ENCODE measurements at places on chromosomes 12 and 14.

- DNase-seq = no peak
Measured at GRCh38 chr14:22282417-22282816, 306.6 kb downstream of the DAD1 start.

GRCh38 chr14:104109731-104110361, 24.3 kb downstream of the ASPG start:
- no peak for DNase-seq

DNA sequence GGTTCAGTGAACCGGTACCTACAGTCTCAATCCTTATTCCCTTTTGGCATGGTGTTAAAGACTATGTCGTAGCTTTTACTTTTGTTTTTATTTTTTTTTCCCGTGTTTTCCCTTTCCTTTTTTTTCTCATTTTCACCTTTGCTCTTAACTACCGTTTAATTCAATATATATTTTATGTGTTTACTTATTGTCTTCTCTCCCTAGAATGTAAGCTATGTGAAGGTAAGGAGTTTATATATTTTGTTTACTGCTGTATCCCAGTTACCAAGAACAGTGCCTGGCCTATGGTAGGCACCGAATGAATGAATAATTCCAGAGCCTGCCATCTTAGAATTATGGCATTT, 261 bp upstream of the MLH3 start:
- DNase-seq = no peak

GRCh38 chr12:77477907-77478533, 352.7 kb upstream of the NAV3 start:
- no peak for DNase-seq

DNA sequence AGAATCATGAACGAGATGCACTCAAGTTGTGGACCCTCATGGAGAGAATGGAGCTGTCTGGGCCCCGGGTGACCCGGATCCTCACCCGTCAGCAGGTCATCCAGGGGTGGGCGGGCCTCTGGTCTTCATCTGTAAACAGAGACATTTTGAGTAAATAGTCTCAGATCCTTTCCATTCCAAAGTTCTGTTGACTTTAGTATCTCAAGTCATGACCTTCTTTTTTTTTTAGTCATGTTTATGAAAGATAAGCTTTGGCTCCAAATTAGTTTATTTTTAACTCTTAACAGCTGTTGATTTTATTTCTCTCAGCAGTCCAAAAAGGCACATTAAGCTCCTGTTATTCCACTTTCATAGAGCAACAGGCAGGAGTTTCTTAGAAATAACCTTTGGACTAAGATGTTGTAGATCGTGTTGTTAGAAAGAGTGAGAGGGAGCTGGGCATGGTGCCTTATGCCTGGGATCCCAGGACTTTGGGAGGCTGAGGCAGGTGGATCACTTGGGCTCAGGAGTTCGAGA, 48.9 kb upstream of the AMN start:
- DNase-seq = no peak

GRCh38 chr12:127731657-127732056, 535.3 kb upstream of the TMEM132C start:
- DNase-seq = no peak

DNA sequence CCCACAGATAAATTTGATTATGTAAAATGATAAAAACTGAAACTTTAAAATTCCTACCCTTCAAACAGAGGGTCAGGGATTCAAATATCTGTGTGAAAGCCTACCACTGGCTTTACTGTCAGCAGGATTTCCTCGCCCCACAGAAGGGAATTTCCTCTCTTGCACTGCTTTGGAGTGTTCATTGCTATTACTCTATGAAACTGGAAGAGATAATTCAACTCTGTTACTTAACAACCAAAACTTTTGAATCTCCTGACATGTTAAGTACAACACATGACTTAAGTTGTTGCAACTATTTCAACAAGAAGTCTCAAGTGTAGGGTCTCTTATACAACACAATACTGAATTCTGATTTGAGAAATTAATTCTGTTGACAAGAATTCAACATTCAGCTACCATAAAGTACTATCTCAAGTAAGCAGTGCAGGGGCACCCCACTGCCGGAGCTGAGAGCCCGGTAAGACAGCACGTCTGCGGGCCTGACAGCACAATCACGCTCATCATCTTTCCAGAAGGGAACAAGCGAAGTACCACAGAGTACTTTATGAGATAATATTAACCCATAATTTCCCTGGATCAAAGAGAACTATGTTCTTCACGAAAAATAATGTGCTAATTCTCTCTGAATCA, 22.9 kb downstream of the DICER1 start:
- DNase-seq = no peak

- DNase-seq = no peak
Measured at GRCh38 chr14:71460091-71460490, 472.1 kb upstream of the RGS6 start.

GRCh38 chr12:111488271-111488670, 82.5 kb downstream of the SH2B3 start:
- no peak for DNase-seq

- no peak for DNase-seq
Measured at GRCh38 chr14:21631084-21631483, 3.7 kb downstream of the OR10G2 start.

GRCh38 chr12:57188090-57188425, 28.5 kb upstream of the NXPH4 start:
- DNase-seq = no peak

- no peak for DNase-seq
Measured at GRCh38 chr14:76877871-76878270, 51.7 kb downstream of the LRRC74A start.

- DNase-seq = no peak
Measured at GRCh38 chr12:102118874-102119273, 1.0 kb downstream of the NUP37 start.

GRCh38 chr12:77821699-77822203, 8.9 kb upstream of the NAV3 start:
- no peak for DNase-seq

DNA sequence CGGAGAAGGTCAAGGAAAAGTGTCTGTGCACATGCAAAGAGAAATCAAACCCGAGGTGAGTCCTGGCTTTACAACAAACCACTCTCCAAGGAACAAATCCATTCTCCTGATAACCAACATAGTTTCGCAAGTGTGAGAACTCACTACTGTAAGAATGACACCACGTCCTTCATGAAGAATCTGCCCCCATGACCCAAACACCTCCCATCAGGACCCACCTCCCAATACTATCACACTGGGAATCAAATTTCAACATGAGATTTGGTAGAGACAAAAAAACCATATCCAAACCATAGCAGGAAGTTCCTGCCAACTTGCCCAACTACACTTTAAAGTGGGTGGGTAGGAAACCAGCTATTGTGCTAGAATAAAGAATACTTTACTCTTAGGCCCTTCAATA, 2.4 kb upstream of the ERC1 start:
- DNase-seq = no peak

GRCh38 chr14:89324501-89325298, 92.3 kb downstream of the FOXN3 start:
- no peak for DNase-seq

DNA sequence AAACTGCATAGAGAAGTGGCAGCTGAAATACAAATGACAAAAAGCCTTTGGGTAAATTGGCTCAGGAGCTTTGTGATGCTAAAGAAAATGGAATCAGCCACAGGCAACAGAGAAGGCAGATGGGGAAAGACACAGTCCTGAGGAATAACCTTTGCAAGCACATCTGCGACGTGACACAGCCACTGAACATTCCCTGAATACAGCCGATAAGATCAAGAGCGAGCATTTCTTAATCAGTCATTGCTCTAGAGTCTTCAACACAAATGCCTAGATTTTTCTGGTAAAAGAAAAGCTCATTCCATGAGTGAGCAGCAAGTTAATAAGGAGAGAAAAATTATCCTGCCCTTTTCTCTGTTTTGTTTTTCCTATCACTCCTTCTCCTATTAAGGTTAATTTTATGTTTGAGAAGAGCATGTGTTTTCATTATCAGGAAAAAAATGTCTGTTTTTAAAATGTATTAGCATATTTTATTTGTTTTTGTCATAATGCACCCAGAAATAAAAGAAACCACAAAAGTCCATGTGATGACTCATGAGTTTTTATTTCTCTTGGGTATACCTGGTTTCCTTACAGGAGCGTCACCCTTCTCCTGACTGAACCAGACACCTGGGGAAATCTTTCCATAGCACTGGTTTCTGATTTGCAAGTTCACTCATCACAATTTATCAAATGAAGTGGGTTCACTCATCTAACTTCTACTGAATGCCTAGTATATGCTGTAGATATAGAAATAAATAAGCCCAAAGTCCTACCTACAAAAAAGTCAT, 45.4 kb upstream of the PCED1B start:
- DNase-seq = no peak

GRCh38 chr12:50981319-50982239, 29.2 kb downstream of the HIGD1C start:
- DNase-seq = no peak

DNA sequence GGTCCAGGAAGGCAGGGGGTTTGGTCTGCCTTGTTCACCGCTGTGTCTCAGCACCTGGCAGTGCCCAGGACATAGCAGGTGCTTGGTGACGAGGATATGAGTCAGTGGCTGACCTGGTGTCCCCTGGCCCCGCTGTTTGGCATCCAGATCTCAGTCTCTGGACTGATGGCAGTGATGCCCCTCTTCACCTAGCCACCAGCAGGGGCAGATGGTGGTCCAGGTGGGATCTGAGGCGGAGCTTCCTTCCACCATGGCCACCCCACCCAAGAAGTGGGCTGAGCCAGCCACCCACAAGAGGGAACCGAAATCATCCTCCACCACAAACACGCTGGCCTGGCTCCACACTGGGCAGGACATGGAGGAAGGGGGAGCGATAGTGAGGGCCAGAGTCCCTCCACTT, 16.1 kb upstream of the SH2B3 start:
- no peak for DNase-seq

DNA sequence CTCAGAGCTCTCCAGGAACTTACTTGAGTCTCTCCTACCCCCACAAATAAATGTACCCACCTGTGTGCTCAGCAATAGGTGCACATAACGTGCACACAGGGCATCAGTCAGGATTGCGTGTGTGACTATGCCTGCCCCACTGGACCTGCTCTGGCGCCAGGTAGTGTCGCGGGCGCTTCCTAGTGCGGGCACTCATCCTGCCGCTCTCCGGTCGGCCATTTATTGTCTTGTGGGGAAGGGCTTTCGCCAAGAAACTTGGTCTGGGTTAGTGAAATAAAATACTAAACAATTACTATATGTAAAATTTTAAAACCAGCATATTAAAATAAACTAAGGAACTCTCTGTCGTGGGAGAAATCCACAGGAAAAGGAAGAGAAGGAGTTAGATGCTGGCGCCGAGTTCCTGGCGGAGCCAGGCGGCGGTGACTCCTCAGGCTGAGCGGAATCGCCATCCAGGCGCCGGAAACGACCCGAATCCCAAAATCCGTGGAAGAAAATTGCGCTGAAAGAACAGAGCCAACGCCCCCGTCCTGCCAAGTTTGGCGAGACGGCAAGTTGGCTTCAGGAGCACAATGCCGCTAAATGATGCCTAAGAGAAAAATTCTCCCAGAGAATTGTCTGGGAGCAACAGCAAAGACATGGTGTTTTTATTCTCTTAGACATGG, 7.9 kb upstream of the HOXC13 start:
- DNase-seq = no peak

DNA sequence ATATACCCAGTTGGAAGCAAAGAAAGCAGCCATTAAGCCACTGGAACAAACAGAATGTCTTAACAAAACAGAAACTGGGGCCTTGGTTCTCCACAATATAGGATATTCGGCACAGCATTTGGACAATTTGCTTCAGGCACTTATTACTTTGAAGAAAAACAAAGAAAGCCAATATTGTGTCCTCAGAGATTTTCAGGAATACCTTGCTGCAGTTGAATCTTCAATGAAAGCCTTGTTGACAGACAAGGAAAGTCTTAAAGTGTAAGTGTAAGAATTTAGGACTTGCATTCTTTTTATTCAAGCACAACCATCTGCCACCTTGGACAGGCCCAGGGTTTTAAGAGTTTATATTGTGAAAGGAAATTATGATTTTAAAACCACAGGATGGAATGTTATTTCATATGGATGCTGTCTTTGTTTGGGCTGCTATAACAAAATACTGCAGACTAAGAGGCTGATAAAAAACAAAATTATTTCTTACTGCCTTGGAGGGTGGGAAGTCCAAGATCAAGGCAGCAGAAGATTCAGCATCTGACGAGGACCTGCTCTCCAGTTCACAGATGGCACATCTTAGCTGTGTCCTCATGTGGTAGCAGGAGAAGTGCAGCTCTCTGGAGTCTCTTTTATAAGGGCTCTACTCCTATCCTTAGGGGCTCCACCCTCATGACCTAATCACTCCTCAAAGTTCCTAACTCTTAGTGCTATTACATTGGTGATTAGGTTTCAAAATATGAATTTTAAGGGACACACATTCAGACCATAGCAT, 197.0 kb downstream of the SYNE2 start:
- DNase-seq = no peak

DNA sequence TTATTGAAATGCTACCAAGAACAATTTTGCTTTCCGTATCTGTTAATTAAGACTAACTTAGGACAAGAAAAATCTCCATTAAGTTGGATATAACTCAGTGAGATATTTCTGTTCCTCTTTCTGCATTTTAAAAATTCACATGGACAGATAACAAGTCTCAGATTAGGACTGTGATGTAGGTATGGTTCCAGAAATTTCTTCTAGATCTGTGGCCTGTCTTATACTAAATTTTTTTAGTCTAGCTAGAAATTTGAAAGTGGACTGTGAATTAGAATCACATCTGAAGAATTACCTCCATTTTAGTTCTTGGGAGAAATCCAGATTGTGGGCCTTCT, 41.6 kb downstream of the USP15 start:
- no peak for DNase-seq

- DNase-seq = no peak
Measured at GRCh38 chr12:44031472-44032185, 195.7 kb downstream of the TMEM117 start.

DNA sequence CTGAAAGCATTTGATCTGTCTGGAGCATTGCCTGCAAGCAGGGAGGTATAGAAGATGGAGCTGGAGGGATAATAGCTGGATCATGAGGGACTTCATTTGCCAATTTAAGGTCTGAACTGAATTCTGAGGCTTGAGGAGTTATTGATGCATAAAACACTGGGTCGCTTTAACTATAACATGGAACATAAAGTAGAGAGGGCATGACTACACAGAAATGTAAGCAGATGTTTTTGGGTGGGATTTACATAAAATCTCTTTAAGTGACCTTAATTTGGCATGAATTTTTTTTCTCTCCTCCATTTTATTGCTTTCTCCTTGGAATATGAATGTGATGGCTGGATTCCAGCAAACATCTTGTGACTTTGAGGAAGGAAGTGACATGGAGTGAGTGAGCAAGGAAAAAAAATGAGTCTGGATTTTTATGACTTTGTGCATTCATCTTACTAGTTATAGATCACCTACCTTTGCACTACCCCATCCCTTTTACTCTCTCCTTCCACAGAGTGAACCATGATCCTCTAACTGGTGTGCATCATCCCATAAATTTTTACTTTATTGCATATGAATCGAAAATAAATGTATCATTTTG, 356.0 kb downstream of the DUSP6 start:
- no peak for DNase-seq

DNA sequence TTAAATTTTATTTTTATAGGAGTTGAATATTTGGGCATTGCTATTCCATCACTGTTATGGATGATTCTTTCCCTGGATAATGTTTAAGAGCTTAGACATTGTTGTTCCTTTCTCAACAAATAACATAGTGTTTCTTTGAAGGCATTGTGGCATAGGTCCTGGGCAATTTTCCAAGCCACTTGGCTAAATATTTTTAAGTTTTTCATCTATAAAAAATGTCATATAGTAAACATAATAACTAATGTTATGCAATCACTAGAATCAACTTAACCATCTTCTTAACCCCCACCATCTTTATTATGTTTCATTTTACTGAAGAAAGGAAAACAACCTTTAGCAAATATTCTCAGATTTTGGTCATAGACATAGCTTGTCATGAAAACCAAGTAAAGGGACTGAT, 600.6 kb upstream of the LMO3 start:
- DNase-seq = no peak

- DNase-seq = no peak
Measured at GRCh38 chr14:42112108-42112507, 505.4 kb downstream of the LRFN5 start.

Measured in CD8-positive, alpha-beta memory T cell (primary cell).